ENCODE measurements at places on chromosomes 2 and 18. TPM values are rescaled to one million over a fixed set of nuclear protein-coding genes. Genes with fewer than 3 reads are reported as not detected.

- no peak for DNase-seq
- no peak overlapping the region for H3K27ac ChIP-seq
- no peak overlapping the region for H3K4me3 ChIP-seq
- no peaks in the 10 kb centered on the region for H3K27me3 ChIP-seq
- peaks cover 3% of the 10 kb centered on the region for H3K36me3 ChIP-seq
These were observed 37.6 kb downstream of the FARP2 start for GRCh38 chr2:241393524-241394196.

The CRYBA2 gene
- total RNA-seq = not detected

- DNase-seq = no peak
- H3K27ac ChIP-seq = no peak overlapping the region
- no peaks in the 10 kb centered on the region for H3K36me3 ChIP-seq
- peaks cover 17% of the 10 kb centered on the region for H3K27me3 ChIP-seq
- no peaks in the 10 kb centered on the region for H3K4me1 ChIP-seq
These were observed 132.2 kb downstream of the CLIP4 start for GRCh38 chr2:29247336-29247914.

The KCNJ3 gene
- total RNA-seq = not detected

DNA sequence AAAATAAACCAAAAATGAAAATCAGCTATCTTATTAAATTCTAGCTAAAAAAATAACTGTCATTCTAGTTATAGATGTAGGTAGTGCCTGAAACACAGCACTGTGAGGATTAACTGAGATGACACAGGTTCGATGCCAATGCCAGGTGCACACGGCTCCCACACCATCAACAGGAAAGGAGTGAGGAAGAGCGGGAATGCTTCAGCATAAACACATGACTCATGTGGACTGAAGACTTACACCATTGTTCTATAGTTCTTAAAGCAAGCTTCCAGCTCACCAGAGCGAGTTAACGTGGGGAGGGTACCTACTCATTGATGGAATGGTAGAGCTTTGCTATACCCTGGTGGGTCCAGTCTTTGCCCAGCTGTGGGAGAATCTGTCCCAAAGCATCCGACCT, 76.7 kb downstream of the EMILIN2 start:
- H3K36me3 ChIP-seq = peaks cover 36% of the 10 kb centered on the region
- H3K4me3 ChIP-seq = no peak overlapping the region
- no peak overlapping the region for H3K27ac ChIP-seq
- no peak for DNase-seq
- no peaks in the 10 kb centered on the region for H3K27me3 ChIP-seq
